ENCODE measurements at places on chromosomes 4 and X.

GRCh38 chrX:45623266-45623665 lies 422.6 kb upstream of the DIPK2B start:
- H3K27ac ChIP-seq = no peak overlapping the region
- no peaks in the 10 kb centered on the region for H3K27me3 ChIP-seq
- peaks cover 4% of the 10 kb centered on the region for H3K4me1 ChIP-seq

DNA sequence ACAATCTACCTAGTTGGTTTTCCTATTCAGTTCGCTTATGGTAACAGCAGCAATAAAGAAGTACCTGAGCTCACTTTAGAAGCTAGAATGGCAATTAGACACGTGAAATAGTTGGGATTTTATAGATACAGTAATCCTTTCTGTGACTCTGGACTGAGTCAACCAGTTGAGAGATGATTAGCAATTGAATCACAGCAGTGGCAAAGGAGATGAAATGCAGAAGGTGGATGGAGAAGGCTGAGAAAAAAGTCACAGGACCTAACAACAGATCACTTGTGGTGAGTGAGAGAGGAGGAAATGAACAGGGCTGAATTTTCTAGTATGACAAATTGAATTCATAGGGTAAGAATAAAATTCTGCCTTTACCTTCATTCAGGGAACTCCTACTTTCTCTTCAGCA lies 197.1 kb upstream of the MAGEB18 start:
- no peak overlapping the region for H3K27ac ChIP-seq
- no peak for DNase-seq
- H3K36me3 ChIP-seq = no peaks in the 10 kb centered on the region
- H3K4me3 ChIP-seq = no peak overlapping the region
- H3K4me1 ChIP-seq = no peaks in the 10 kb centered on the region

- no peak for DNase-seq
- no peak overlapping the region for H3K27ac ChIP-seq
- H3K27me3 ChIP-seq = no peaks in the 10 kb centered on the region
- H3K36me3 ChIP-seq = no peaks in the 10 kb centered on the region
- H3K4me3 ChIP-seq = no peak overlapping the region
- no peaks in the 10 kb centered on the region for H3K4me1 ChIP-seq
Measured at GRCh38 chrX:17812763-17813162, 48.3 kb downstream of the RAI2 start.

- H3K27ac ChIP-seq = no peak overlapping the region
- H3K4me1 ChIP-seq = no peaks in the 10 kb centered on the region
- DNase-seq = no peak
Measured at GRCh38 chr4:5845035-5845905, 47.6 kb downstream of the CRMP1 start.

- no peaks in the 10 kb centered on the region for H3K4me1 ChIP-seq
- no peak overlapping the region for H3K4me3 ChIP-seq
- H3K36me3 ChIP-seq = no peaks in the 10 kb centered on the region
- DNase-seq = no peak
- H3K27me3 ChIP-seq = no peaks in the 10 kb centered on the region
Measured at GRCh38 chr4:67996127-67996526, 32.8 kb upstream of the TMPRSS11A start.

GRCh38 chr4:28287831-28288233 lies 1427.2 kb downstream of the STIM2 start:
- no peak for DNase-seq
- H3K27me3 ChIP-seq = no peaks in the 10 kb centered on the region
- H3K27ac ChIP-seq = no peak overlapping the region
- H3K36me3 ChIP-seq = no peaks in the 10 kb centered on the region
- no peaks in the 10 kb centered on the region for H3K4me1 ChIP-seq

GRCh38 chrX:5842601-5843000 lies 386.1 kb downstream of the NLGN4X start:
- no peaks in the 10 kb centered on the region for H3K27me3 ChIP-seq
- H3K4me1 ChIP-seq = no peaks in the 10 kb centered on the region
- no peaks in the 10 kb centered on the region for H3K36me3 ChIP-seq
- H3K4me3 ChIP-seq = no peak overlapping the region
- H3K27ac ChIP-seq = no peak overlapping the region

GRCh38 chr4:7255488-7255881 lies 63.1 kb downstream of the SORCS2 start:
- H3K27ac ChIP-seq = no peak overlapping the region
- H3K4me1 ChIP-seq = no peaks in the 10 kb centered on the region
- H3K27me3 ChIP-seq = peaks cover 27% of the 10 kb centered on the region
- no peaks in the 10 kb centered on the region for H3K36me3 ChIP-seq
- DNase-seq = no peak

GRCh38 chr4:14364953-14365536 lies 637.2 kb upstream of the CPEB2 start:
- no peak overlapping the region for H3K27ac ChIP-seq
- H3K36me3 ChIP-seq = no peaks in the 10 kb centered on the region
- DNase-seq = no peak
- H3K4me3 ChIP-seq = no peak overlapping the region
- no peaks in the 10 kb centered on the region for H3K4me1 ChIP-seq

- H3K4me1 ChIP-seq = peaks cover 42% of the 10 kb centered on the region
- H3K4me3 ChIP-seq = peak overlapping the region; percentile 58
- H3K36me3 ChIP-seq = no peaks in the 10 kb centered on the region
- peaks cover 3% of the 10 kb centered on the region for H3K27me3 ChIP-seq
Measured at GRCh38 chr4:140151699-140152012, 2.3 kb downstream of the MAML3 start.

- H3K4me1 ChIP-seq = no peaks in the 10 kb centered on the region
- no peaks in the 10 kb centered on the region for H3K27me3 ChIP-seq
- H3K4me3 ChIP-seq = no peak overlapping the region
- no peak for DNase-seq
- no peak overlapping the region for H3K27ac ChIP-seq
Measured at GRCh38 chr4:172843192-172843591, 325.4 kb upstream of the GALNT7 start.

DNA sequence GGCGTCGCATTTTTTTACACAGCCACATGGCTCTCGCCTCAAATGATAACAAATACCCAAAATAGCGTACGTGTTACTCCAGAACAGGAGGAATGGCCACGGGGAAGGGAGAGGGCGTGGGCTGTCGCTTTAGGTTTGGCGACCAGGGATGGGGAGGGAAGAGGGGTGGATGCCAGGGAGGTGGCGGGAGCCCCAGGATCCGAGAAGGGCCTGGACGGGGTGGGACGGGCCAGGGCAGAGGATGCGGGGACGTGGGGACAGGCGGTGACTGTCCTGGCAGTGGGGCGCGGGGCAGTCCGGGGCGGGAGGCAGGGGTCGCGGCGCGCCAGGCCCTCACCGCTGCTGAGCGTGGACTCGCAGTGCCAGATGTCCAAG lies 631 bp downstream of the TMEM47 start:
- no peak overlapping the region for H3K4me3 ChIP-seq
- H3K27ac ChIP-seq = no peak overlapping the region
- no peak for DNase-seq

DNA sequence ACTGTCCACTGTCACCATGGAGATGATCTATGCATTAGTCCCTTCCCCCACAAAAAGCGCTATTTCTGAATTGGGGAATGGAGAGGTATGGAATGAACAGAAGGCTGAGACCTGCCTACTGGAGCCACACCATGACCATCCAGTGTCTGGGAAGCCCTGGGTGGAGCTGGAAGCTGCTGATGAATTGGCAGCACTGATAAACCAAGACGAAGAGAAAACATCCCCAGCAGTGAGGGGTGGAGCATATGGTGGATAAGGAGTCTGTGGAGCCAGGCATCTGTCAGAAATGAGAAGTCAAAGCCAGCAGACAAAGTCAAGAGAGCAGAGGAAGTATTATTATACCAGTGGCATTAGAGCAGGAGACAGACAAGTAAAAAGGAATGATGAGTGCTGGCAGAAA lies 13.2 kb downstream of the CC2D2A start:
- no peak overlapping the region for H3K4me3 ChIP-seq
- H3K27me3 ChIP-seq = no peaks in the 10 kb centered on the region
- no peak overlapping the region for H3K27ac ChIP-seq
- H3K4me1 ChIP-seq = peaks cover 12% of the 10 kb centered on the region

DNA sequence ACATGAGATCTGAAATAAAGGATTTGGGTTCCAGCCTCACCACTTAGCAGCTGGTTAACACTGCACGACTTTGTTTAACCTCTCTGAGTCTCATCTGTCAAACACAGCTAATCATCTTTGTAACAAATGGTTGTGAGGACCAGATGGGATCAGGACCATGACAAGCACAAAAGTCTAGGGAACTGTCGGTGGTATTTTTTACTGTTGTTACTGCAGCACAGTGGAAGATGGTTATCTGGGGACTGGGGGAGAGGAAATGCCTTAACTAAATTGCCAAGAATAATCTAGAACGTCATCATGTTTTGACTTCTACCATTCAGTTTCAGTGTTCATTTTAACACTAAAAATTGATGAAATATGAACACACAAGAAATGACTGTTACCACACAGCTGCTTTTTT lies 99.5 kb downstream of the ADGRA3 start:
- H3K4me1 ChIP-seq = no peaks in the 10 kb centered on the region
- no peaks in the 10 kb centered on the region for H3K27me3 ChIP-seq
- DNase-seq = no peak
- peaks cover 3% of the 10 kb centered on the region for H3K36me3 ChIP-seq
- H3K27ac ChIP-seq = no peak overlapping the region
- H3K4me3 ChIP-seq = no peak overlapping the region

DNA sequence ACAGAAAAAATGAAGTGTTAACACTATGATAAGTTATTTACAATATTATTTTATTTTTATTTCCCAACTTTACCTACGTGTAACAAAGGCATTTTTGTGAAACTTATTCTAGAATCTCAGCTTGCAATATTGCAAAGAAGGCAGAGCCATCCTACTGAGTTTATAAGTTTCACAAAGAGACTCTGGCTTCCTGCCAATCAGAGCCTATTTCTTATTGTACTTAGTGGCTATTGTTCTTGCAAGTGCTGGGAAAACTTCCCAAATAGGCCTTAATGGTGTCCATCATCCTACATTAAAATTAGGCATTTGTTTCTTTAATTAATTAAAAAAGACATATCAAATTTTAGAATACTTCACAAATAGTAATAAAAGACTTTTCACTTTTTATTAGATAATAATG lies 233.2 kb downstream of the EPHA5 start:
- no peak overlapping the region for H3K4me3 ChIP-seq
- DNase-seq = no peak
- H3K4me1 ChIP-seq = no peaks in the 10 kb centered on the region
- H3K27me3 ChIP-seq = no peaks in the 10 kb centered on the region

DNA sequence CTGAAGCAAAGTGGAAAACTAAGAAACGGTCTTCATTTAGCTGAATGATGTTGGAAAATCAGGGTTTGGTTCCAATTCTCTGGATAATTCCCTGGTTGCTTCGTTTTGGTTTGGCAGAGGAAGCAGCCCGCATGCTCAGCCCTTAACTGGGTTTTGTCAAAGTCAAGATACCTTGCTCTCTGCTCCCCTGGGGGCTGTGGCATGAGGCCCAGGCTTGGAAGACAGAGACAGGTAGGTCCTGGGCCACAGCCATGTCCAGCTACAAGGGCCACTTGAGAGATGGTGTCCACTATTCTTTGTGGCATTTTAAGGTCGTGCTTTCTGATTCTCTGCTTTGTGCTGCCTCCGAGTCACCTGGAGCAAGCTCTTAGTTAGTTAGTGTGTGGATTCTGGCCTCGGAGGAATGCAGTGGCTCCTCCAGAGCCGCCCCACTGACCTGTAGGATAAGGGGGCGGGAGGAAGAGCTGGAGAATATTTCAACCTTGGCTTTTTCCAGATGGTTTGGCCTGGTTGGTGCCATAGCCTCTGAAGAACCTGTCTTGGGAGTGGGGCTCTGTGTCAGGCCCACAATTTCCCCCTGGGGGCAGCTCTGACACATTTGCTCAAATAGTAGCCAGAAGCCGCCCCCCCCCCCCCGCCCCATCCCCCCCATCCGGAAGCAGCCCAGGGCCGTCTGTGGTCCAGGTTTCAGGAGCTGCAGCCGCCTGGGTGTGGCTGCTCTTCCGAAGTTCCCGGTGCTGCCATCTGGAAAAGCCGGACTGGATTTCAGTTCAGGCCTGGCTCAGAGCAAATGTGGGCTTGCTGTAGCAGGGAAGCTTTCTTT lies 147.1 kb downstream of the NHS start:
- H3K4me3 ChIP-seq = no peak overlapping the region
- no peak overlapping the region for H3K27ac ChIP-seq
- DNase-seq = no peak
- H3K36me3 ChIP-seq = no peaks in the 10 kb centered on the region
- no peaks in the 10 kb centered on the region for H3K27me3 ChIP-seq
